A673 (cell line): ENCODE measurements at places on chromosomes 13 and 19. TPM values are rescaled to one million over a fixed set of nuclear protein-coding genes. Genes with fewer than 3 reads are reported as not detected.
A peak's percentile ranks its signal among the peaks of the same experiment; 100 is the strongest.

- peak; percentile 76 for DNase-seq
These were observed 5.9 kb downstream of the RTBDN start for GRCh38 chr19:12828494-12828893.

GRCh38 chr13:24910502-24911132 is 146.6 kb downstream of the RNF17 start:
- DNase-seq: no peak

DNA sequence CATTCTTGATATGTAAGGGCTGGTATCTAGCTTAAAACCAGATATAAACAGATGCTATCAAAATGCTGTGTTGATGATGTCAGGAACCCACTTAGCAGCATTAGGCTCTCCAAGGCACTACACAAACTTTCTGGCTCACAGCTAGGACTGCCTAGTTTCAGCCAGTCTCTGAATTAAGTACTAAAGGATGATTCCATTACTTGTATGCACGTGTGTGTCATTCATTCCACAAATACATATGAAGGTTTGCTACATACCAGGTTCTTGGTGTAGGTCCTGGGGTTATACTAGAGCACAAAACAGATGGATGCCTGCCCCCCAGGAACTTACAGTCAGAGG is 151.5 kb downstream of the RGCC start:
- no peak for DNase-seq

- DNase-seq: peak; percentile 67
These were observed 78.3 kb downstream of the CYSLTR2 start for GRCh38 chr13:48731957-48732569.

DNA sequence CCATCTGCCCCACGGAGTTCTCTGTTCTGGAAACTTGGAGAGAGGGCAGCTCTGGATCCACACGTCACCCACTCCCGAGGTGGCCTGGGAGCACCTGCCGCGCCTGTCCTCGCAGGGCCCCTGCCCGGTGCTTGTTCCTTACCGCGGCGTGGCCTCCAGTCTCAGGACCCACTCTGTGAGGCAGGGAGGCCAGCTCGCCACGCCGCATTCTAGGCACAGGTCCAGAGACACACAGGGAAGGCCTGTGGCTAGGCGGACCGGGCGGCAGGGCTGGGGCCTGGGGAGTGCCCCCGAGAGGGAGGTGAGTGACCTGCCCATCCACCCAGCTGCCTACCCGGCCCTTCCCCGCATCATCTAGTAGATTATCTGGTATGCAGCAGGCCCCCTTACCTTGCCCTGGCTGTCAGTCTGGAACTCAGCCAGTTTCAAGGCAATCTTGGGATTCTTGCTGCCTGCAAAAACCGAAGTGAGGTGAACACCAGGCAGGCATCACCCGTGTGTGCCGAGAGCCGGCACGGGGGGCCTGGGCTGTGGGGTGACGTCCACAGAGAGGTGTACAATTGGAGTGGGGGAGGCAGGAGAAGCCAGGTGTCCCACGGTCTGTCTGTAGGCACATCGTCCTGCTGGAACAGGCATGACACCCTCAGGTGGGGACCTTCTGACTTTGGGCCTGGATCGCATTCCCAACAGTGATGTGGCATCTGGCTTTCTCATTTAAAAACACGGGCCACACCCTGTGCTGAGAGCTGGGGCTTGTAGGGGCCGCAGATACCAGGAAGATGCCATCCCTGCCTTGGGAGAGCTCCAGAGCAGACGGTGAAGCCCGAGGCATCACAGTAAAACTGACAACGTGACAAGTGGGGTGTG is 23.6 kb downstream of the DPP9 start:
- no peak for DNase-seq

DNA sequence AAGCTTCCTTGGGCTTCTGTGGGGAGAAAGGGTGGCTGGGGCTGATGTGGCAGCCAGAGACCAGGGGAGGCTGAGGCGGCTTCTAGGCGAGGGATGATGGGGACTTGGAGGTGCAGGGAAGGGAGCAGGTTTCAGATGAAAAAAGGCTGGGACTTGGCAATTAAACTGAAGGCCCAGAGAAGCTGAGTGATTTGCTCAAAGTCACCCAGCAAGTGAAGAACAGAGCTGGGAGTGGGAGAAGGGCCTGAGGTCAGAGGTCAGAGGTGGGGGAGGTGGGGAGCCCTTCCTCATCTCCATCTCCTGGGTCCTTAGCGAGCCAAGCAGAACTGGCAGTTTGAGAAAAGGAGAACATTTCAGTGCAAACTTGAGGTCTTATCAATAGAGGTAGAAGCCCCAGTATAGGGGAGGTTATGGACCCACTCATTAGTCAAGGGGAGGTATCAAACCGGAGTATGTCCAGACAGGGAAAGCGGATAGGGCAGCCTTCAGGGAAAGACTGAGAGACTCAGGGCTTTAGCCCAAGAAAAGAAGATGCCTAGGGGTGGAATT is 49.6 kb upstream of the NFIC start:
- DNase-seq: no peak

DNA sequence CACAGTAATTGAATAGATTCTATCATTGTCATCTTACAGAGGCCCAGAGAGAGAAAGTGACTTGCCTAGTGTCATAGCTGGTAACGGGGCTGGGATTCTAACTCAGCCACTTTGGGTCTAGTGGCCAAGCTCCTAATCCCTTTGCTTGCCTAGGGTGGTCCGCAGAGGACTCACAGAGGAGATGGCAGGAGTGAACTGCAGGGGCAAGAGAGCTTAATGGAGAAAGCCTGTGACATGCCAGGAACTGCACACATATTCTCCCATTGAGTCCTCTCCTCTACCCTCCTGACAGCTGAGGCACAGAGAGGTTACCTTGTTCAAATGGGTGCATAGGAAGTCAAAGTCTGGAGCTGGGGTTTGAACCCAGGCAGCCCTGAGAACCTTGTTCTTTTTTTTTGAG is 2.7 kb downstream of the LSR start:
- no peak for DNase-seq

DNA sequence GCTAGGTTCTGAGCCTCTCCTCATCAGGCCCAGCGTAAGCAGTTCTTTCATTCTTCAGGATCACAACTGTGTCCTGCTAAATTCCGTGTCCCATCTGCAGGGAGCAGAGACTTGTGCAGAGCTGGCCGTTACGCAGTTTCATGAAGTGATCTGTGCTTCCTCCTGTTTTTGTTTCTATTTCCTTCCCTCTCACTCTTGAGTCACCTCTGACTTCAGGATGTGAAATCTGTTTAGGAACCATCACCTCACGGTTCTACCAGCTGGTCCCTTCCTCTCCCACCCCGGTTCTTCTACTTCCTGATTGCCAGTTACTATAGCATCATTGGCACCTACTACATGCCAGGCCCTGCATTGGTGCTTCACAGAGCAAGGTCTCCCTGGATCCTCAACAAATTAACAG is 8.5 kb downstream of the MAU2 start:
- no peak for DNase-seq

DNA sequence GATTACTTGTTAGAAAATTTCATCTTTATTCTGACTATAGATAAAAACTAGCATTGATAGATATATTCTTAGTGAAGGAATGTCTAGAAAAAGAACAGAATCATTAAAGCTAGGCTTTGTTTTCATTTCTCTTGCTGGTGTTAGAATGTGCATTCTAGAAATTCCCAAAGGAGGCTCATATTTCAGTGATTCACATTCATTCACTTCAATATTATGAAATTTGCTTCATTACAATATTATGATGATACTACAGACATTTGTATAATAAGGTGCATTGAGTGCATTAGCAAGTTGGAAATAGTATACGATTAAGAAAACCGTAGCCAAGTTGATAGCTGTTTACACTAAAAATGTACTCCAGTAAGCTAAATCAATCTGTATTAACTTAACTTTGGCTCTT is 70.7 kb upstream of the MYCBP2 start:
- no peak for DNase-seq

GRCh38 chr19:49432141-49433073 is 7.2 kb downstream of the GFY start:
- DNase-seq: no peak

GRCh38 chr13:69264362-69265334 is 843.0 kb upstream of the ATXN8OS start:
- no peak for DNase-seq

- DNase-seq: peak; percentile 95
These were observed at the start of gene MRPS31 for GRCh38 chr13:40770934-40771618. TSS of gene MRPS31 (minus strand) at chr13:40771190. CDS start at chr13:40771136, 54 bp downstream.

GRCh38 chr19:6509118-6509971 is 7.2 kb upstream of the TUBB4A start:
- DNase-seq: no peak

DNA sequence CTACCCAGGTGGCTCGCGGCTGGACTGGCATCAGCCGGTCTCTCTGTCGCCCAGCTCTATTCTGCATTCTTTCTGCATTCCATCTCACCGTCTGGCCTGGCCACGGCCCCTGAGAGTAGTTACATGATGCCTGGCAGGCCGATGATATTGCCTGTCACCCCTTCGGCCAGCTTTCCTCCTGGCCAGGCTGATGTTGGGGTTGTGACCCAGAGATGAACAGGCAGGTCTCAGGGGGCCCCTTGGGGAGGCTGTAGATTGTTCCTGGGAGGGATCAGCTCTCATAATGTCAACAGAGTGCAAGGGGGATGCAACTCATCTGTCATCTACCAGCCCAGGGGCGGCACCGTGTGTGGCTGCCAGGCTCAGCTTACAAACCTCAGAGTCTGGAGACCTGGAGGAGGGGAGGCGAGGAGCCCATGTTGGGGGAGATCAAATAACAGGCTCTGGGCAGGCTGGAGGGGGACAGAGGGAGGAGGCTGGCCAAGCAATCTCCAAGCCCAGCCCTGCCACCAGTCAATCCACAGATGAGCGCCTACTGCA is 13.6 kb upstream of the FBXO17 start:
- peak; percentile 33 for DNase-seq

- no peak for DNase-seq
These were observed 9.8 kb upstream of the CNMD start for GRCh38 chr13:52749419-52749818.

- peak; percentile 54 for DNase-seq
These were observed 1.0 kb upstream of the CGB7 start for GRCh38 chr19:49058562-49058961.

DNA sequence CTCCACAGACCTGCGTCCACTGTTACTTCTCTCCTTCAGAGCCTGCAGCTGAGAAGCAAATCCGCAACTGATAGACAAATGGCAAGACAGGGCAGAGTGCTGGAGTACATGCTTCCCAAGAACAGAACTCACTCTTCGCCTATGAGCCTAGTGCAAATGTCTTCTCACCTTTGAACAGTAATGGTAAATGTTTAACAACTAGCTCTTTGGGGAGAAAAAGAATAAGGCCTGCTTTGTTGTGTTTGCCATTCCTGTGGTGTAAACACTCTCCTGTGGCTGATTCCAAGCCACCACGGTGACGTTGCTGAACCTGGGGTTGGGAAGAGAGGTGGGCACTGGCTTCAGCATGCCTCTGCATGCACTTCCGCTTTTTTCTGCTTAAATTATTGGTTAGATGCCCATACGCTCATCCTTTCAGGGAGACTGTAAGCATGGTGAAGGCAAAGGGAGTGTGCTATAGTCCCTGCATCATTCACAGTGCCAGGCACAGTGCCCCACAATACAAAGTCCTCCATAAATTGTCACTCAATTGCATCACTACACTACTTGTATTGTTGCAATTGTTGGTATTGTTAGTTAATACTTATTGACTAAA is 28.1 kb upstream of the GTF3A start:
- no peak for DNase-seq

GRCh38 chr13:22287343-22287920 is 616.6 kb downstream of the FGF9 start:
- no peak for DNase-seq

GRCh38 chr19:10747674-10748073 is 29.8 kb downstream of the DNM2 start:
- no peak for DNase-seq

DNA sequence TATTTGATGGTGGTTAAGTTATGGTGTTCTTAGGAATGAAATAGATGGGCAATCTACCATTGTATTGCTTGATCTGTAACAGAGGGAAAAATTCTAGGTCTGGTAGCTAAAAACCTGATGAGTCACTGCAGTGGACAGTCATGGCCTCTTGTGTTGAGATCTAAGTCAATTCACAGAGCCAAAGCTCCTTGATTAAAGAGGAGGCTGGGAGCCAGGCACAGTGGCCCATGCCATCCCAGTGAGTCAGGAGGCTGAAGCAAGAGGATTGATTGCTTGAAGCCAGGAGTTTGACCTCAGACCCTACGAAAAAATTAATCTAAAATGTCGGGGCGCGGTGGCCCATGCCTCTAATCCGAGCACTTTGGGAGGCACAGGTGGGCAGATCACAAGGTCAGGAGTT is 67.1 kb upstream of the KPNA3 start:
- no peak for DNase-seq

GRCh38 chr19:1563251-1563650 is 4.9 kb downstream of the MEX3D start:
- no peak for DNase-seq

GRCh38 chr19:17967257-17968051 is 547 bp downstream of the KCNN1 start:
- DNase-seq: peak; percentile 74

GRCh38 chr19:16337809-16338469 is 13.3 kb downstream of the KLF2 start:
- DNase-seq: no peak

DNA sequence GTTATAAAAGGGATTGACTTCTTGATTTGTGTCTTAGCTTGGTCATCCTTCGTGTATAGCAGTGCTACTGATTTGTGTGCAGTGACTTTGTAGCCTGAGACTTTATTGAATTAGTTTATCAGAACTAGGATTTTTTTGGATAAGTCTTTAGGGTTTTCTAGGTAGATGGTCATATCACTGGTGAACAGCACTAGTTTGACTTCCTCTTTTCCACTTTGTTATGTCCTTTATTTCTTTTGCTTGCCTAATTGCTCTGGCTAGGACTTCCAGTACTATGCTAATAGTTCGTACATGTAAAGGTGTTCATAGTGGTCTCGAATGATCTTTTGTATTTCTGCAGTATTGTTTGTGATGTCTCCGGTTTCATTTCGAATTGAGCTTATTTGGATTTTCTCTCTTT is 145.4 kb downstream of the DNAJC3 start:
- DNase-seq: no peak

- no peak for DNase-seq
These were observed 1484.8 kb downstream of the EFNB2 start for GRCh38 chr13:105050686-105051085.

DNA sequence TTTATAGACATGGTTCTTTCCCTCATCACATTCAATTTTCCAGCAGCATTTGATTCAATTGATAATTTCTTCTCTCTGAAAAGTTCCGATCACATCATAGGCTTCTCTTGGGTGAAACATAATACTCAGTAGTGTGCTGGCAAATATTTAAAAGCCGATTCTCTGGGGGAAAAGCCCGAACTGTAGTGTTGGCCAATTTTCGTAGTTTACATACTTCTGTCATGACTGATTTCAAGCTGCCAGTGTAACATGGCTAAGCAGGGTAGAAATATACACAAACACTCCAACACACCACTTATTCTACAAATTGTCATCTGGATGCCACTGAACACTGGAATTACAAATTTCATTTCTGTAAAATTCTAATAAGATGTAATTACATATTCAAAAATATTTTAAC is 56.1 kb upstream of the FREM2 start:
- peak; percentile 27 for DNase-seq

Gene PCDH20
- 1.9 and 2.1 TPM in 2 replicates for total RNA-seq

Gene PPP1R13L
- total RNA-seq: 5.5 and 8.1 TPM in 2 replicates

Gene TEX26
- total RNA-seq: not detected in 2 replicates

Gene OR7C1
- total RNA-seq: not detected in 2 replicates

Gene SERTM1
- 42.9 and 53.5 TPM in 2 replicates for total RNA-seq

Gene ZNF726
- 0.80 TPM in 1 of 2 replicates, not detected in the other for total RNA-seq

Gene FAM124A
- total RNA-seq: 2.1 and 2.2 TPM in 2 replicates

Gene KLF12
- 12.4 and 13.5 TPM in 2 replicates for total RNA-seq

Gene CLPTM1
- 135 and 138 TPM in 2 replicates for total RNA-seq

Gene ZNF285
- total RNA-seq: 3.0 and 3.9 TPM in 2 replicates

Gene ZNF550
- 9.6 and 11.5 TPM in 2 replicates for total RNA-seq

Gene ZNF221
- total RNA-seq: 4.8 and 6.1 TPM in 2 replicates

Gene DNMT1
- 371 and 383 TPM in 2 replicates for total RNA-seq

Gene MADCAM1
- 0.59 and 0.84 TPM in 2 replicates for total RNA-seq
